ENCODE measurements at places on chromosomes 13 and 19.

- no peak for DNase-seq
These were observed 8.9 kb downstream of the SARS2 start for GRCh38 chr19:38921420-38922274.

- no peak for DNase-seq
These were observed 143.3 kb downstream of the DCLK1 start for GRCh38 chr13:35987572-35988513.

- no peak for DNase-seq
These were observed 10.1 kb downstream of the NLRP12 start for GRCh38 chr19:53813996-53814395.

DNA sequence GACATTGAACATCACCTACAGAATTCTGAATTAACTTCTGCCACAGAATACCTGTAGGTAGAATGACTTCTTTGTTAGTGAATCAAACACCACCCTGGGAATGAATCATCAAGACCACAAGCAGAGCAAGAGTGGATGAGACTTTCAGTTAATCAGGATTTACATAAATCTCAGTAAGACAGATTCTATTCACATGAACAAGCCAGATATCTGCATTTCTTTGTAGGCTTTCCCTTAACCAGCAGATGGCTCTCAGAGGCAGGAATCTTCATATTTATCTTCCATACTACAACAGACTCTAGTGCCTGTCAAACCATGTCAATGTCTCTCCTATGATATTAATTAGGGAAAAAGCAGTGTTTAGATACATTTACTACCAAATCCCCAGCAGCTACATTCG lies 412.1 kb downstream of the KLF12 start:
- DNase-seq, result no peak

- DNase-seq, result no peak
These were observed 1.2 kb upstream of the SLC27A1 start for GRCh38 chr19:17469092-17469480.

DNA sequence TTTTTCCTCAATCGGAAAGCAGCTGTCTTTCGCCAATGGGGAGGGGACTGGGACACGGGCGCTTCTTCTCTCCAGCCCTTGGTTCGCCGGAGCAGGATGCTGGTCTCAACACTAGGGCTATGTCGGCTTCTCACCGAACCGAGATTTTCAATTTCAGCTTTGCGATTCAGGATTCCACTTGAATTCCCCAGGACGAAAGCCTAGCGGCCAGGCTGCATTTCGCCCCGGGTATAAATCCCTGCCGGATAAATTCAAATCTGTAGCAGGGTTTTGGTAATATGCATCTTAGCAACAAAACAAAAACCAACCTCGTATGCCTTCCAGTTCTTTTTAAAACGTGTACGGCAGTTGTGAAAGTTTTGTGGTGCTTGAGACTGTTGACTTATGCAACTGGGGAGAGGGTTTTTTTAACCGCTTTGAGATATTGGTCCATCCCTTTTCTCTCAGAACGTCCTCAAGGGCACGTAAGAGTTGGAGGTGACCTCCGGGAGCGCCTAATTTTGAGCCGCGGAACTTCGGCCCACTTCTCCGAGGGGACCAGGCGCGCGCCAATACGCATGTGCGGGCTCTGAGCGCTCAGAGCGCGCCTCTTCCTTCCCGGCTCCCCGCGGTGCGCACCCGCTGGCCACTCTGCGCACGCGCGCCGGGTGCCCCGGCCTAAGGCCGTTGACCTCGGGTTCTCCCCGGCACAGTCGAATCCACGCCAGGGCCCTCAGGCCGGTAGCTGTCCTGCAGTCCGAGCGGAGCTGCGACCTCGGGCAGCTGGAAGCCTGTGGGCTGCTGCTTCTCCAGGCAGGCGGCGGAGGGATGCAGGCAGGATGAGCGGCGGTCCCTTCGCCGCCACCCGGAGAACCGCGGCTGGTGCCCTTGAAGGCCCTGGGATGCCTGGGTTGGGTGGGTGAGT lies 7.6 kb downstream of the POU4F1 start:
- DNase-seq, result no peak

GRCh38 chr19:50967929-50968715 lies 1.3 kb downstream of the KLK6 start:
- no peak for DNase-seq

GRCh38 chr13:114142137-114142550 lies 9.7 kb upstream of the RASA3 start:
- no peak for DNase-seq

GRCh38 chr19:15636026-15636425 lies 4.7 kb upstream of the CYP4F3 start:
- no peak for DNase-seq

DNA sequence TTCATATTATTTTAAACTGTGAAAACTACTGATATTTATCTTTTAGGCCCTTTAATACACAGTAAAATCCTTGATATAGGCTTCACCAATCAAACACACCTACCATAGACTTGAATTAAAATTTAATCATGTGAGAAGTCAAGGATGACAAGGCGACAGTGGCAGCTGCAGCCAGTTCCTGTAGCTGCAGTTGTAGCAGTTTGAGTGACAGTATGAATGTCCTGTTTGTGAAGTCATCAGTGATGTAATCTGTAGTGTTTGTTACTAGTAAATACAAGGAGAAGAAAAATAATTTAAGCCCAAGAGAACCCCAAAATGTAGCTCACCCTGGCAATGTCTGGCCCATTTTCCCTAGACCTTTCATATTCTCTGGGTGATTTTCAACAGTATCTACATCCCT lies 897.0 kb downstream of the SLITRK6 start:
- no peak for DNase-seq

- DNase-seq, result no peak
These were observed 598.1 kb downstream of the DCT start for GRCh38 chr13:93881411-93881810.

DNA sequence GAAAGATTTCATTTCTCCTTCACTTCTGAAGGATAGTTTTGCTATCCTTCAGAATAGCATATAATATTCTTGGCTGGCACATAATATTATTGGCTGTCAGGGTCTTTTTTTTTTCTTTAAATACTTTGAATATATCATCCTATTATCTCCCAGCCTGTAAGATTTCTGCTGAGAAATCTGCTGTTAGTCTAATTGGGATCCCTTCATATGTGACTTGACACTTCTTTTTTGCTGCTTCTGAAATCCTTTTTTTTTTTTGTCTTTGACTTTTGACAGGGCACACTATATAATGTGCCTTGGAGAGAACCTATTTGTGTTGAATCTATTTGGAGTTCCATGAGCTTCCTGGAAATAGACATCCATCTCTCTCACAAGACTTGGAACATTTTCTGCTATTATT lies 136.9 kb upstream of the UBL3 start:
- no peak for DNase-seq

- DNase-seq, result no peak
These were observed 370.3 kb downstream of the ZNF536 start for GRCh38 chr19:30742406-30742938.

DNA sequence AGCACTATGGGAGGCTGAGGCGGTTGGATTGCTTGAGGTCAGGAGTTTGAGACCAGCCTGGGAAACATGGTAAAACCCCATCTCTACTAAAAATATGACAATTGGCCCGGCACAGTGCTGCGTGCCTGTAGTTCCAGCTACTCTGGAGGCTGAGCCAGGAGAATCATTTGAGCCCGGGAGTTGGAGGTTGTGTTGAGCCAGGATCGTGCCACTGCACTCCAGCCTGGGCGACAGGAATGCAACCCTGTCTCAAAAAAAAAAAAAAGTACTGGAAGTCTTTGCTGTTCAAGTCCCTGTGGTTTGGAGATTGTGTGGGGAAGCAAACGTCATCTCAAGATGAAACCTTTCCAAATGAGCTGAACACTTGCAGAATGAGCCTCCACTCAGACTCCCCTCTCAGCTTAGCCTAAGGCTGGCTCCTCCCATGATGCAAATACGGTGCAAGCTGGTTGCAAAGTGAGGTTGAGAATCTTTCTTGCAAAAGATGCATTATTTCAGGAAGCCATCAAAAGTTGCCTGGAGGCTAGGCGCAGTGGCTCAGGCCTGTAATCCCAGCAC lies 46.2 kb downstream of the MYO9B start:
- no peak for DNase-seq

- no peak for DNase-seq
These were observed 200.2 kb downstream of the MTUS2 start for GRCh38 chr13:29020314-29020713.

DNA sequence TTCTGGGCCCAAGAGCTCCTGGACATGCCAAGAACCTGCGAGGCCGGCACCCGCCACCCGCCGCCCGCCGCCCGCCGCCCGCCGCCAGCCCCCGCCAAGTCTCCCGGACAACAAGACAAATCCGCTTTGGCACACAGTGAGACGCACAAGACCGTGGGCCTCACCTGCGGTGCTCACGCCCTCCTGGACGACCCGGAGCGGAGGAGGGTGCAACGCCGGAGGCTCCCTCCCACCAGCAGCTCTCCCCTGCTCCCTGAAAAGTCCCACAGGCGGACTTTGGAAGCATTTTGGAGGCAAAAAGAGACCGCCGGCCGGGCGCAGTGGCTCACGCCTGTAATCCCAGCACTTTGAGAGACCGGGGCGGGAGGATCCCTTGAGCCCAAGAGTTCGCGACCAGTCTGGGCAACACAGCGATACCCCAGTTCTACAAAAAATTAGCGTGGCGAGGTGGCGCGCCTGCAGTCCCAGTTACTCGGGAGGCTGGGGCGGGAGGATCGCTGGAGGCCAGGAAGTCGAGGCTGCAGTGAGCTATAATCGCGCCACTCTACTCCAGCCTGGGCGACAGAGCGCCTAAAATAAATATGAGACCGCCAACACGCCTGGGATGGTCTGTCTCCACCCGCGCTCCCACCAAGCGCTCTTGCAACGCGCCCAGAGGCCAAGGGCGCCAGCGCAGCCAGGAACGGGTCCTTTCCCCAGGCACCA lies 783 bp downstream of the RHPN2 start:
- DNase-seq, result no peak

GRCh38 chr13:42218576-42218975 lies 53.4 kb upstream of the AKAP11 start:
- DNase-seq, result no peak

DNA sequence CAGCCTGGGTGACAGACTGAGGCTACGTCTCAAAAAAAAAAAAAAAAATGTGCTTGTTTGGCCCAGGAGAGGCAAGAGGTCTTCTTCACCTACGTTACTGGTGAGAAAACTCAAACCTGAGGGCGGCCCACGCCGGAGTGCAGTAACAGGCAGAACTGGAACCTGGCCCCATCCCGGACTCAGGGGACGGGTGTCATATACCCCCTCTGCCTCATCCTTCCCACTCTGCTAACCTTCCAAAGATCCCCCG lies 414 bp upstream of the ADAT3 start:
- DNase-seq, result no peak

DNA sequence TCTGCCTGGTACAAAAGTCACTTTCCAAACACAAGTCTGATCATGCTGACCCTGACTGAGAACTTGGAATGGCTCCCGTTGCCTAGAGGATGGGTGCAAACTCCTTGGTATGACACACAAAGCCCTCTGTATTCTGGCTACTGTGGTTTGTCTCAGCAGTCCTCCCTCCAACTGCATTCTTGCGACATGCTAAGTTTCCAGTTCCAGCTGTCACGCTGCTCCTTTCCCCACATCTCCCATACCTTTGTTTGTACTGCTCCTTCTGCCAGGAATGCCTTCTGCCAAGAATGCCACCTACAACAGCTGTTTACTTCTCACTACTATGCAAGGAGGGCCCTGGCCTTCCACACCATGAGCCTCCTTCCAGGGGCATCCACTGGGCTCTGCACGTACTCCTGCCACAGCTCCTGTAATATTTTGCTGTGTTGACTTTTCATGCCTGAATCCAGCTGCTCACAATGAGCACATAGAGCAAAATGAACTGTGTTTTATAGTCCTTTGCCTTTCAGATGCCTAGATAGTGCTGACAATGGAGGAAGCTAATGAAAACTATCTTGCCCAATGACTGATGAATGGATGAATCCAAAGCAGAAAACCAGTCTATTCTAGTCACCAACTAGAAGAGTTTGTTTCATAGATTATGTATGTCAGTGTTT lies 543.7 kb downstream of the EFNB2 start:
- no peak for DNase-seq

DNA sequence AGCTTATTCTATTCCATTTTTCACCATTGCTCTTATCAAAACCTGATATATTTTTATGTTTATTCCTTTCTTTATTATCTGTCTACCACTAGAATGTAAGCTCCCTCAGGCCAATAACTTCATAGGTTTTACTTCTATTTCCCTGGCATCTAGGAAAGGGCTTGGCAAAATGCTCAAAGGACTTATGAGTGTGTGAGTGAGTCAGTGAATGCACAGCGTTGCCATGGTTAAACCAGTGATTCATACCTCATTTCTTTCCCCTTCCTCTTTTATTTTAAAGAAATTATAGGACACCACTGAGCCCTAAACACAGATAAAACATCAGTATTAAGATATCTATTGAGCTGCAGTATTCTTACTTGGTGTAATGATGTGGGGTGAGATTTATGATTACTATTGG lies 162.1 kb downstream of the GPC6 start:
- no peak for DNase-seq

GRCh38 chr13:21109168-21109567 lies 47.8 kb upstream of the LATS2 start:
- no peak for DNase-seq

- DNase-seq, result no peak
These were observed 17.1 kb downstream of the COL4A2 start for GRCh38 chr13:110324026-110324749.

DNA sequence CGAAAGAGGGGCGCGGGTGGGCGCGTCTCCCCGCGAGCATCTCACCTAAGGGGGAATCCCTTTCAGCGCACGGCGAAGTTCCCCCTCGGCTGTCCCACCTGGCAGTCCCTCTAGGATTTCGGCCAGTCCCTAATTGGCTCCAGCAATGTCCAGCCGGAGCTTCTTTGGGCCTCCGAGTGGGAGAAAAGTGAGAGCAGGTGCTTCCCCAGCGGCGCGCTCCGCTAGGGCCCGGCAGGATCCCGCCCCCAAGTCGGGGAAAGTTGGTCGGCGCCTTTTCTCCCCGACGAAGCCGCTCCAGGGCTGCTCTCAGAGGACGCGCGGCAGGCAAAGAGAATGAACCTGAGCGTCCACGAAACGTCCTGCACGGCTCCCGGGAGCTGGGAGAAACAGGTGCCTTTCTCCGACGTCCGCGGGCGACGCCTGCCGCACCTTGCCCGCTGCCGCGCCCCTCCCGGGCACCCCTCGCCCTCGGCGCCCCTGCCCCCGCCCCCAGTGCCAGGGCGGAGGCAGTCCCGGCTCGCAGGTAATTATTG lies 366 bp upstream of the KL start:
- DNase-seq, result peak; percentile 1

- peak; percentile 75 for DNase-seq
These were observed at the start of gene STK24 for GRCh38 chr13:98576963-98577835. Gene STK24 (minus strand): TSS chr13:98577107. CDS start chr13:98576786, 321 bp downstream.

GRCh38 chr19:10936661-10937084 lies 8.1 kb downstream of the TIMM29 start:
- no peak for DNase-seq

GRCh38 chr13:78662467-78662866 lies 3.5 kb upstream of the OBI1 start:
- DNase-seq, result no peak

DNA sequence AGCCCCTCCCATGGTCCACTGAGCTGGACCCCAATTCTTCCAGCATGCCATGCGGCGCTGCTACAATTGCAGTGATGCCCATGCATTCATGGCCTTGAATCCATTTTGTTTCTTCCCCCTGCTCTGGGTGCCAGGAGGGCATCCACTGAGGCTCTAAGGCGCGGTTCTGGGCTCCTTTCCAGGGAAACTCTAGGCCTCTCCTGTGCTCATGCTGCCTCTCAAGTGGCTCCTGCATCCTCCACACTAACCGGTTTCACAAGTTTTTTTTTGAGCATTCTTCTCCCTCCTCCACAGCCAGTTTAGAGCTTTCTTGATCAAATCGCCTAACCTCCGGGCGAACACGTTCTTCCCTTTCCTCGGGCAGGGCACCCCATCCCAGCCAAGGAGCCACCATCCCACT lies 69.1 kb upstream of the FLT1 start:
- no peak for DNase-seq

Data from activated T-cell treated with anti-CD3 and anti-CD28 coated beads for 48 hours (primary cell).